ENCODE measurements at places on chromosomes 7 and 10.

DNA sequence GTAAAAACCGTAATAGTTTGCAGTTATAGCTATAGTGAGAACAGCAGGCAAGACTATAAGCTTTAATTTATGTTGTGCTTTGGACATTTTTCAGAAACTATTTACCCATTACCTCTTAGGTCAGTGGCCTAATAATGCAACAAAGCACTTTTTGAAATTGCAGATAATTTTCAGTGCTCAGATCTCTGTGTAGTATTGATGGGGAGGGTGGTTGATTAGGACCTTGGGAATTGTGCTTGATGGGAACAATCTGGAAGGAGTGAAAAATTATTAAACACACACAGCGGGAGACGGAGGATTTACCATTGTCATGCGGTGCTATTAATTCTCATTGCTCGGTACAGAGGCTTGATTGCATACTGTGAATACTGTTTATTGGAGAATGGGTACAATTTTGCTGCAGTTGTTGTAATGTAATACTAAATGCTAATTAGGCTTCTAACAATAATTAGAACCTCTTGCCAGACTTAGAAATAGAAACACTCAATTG is 304.8 kb downstream of the LRMDA start:
- DNase-seq: no peak

DNA sequence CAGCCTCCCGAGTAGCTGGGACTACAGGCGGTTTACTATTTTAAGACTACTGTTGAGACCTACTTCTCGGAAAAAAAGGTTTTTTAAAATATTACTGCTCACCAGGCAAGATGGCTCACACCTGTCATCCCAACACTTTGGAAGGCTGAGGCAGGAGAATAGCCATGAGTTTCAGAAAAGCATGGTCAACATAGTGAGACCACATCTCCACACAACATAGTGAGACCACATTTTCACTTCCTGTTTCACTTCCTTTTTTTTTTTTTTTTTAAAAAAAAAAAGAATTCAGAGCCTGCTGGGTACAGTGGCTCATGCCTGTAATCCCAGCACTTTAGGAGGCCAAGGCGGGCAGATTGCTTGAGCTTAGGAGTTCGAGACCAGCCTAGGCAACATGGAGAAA is 46.5 kb downstream of the SVOPL start:
- no peak for DNase-seq

DNA sequence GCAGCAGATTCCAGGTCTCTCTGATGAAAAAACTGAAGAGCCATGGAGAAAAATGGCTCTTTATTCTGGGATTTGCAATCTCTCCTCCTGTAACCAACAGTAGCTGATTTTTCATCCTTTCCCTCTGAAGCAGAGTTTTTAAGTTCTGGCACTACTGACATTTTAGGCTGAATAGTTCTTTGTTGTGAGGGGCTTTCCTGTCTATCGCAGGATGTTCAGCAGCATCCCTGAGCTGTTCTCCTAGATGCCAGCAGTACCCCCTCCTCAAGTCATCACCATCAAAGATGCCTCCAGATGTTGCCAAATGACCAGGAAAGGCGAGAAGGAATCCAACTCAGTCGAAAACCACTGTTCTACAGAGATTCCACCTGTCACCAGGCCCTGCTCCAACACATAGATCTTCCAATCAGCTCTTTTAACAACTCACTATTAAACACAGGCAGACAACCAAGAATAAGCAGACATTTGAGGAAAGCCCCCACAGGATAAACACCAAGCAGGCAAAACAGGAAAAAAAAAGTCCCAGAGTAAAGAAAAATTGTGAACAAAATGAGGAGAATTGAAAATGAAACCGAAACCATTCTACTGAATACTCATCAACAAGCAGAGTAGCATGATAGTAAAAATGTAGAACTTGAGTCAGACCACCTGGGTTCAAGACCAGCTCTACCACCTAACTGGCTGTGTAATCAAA is 124.8 kb downstream of the MPP7 start:
- DNase-seq: peak; percentile 2

GRCh38 chr10:118842843-118843624 is 88.3 kb upstream of the CACUL1 start:
- no peak for DNase-seq

GRCh38 chr7:77386165-77386822 is 29.9 kb downstream of the GSAP start:
- no peak for DNase-seq

- no peak for DNase-seq
Measured at GRCh38 chr10:11150231-11150731, 132.6 kb downstream of the CELF2 start.

DNA sequence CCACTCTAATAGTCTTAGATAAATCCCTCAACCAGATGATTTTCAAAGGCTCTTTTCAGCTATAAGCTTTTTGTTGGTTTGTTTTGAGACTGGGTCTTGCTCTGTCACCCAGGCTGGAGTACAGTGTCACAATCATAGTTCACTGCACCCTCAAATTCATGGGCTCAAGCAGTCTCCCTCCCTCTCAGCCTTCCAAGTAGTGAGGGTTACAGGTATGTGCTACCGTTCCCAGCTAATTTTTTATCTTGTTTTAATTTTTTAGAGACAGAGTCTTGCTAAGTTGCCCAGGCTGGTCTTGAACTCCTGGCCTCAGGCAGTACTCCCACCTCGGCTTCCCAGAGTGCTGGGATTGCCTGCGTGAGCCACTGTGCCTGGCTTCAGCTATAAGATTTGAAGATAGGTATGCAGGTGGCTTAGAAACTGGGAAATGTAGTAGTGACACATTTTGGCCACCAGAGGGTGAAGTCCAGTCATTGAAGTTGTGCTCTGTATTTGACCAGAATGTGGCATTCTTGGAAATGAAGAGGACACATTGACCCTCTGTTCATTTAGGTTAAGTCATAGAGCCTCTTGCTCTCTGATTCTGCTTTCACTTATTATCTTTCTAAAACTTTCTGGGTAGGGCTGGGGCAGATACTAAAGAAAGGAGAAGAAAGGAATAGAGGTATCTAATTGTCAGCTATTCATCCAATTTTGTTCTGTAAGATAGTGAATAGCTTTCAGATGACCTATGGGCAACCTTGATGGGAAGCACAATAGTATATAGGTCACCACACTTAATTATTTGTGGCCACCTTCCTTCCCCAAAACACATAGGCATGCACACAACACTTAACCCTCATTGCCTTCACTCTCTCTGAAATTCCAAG is 36.0 kb downstream of the R3HCC1L start:
- no peak for DNase-seq

DNA sequence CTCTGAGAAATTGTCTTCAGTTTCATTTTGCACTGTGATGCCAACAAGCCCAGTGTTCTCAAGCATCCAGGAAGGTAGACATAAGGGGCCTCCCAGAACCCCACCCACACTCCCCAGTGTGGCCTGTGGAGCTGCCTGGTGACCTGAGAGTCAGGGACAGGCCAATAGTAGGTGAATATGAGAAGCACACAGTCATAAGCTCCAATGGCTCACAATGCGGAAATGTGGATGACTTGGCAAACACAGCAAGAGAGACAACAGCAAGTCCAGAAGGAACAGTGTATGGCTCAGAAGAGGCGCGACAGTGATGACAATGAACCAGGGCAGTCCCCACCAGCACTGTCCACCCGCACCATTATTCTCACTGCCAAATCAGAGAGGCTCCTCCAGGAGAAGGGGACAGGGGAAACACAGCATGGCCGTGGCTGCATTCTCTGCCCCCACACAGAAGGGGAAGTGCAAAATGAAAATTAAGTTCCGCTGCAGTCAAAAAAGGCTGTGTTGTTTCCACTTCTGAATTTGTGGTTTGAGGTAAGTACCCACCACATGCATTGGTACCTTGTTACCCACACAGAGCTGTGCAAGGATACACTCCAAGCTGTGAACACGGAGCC is 419.8 kb downstream of the GRID1 start:
- DNase-seq: no peak
